ENCODE measurements at places on chromosomes 7 and 10.

- peak; percentile 78 for DNase-seq
These were observed 72.4 kb downstream of the ABCC2 start for GRCh38 chr10:99854860-99855259.

DNA sequence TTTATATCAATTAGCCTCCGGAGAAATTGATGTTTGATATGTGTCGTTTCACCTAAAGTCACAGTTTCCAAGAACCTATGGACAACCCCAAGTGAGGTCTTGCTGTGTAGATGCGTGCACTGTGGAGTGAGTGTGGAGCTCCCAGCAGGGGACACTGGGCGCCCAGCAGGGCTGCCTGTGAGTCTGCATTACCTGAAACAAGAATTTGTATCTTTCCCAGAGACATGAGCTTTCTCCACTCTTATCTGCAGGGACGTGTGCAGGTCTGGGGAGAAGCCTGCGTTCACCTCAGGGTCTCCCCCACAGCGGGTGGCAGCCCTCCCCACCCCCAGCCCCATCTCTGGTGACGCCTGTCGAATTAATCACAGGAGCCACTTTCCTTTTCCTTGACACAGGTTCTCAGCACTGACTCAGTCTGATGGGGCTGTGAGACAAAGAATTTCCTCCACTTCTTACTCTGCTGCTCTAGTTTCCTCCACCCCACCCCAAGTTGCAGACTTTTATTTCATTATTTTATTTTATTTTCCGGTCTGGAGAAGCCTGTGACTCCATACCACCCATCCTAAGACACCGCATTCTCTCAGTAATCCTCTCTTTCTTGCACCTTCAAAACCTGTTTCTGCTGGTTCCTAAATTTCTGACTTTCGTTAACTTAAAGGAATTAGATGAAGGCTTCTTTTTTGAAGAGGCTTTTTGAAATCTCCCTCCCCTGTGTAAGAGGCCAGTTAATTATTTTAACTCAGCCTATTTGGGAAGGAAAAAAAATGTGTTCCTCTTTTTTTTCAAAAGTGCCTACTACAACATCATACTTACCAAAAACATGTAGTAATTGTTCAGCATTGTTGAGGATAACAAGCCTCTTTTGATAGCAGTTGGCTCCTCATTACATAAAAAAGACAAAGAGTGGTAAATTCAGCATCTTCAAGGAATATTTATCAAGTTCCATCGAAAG lies 17.0 kb upstream of the INSIG1 start:
- DNase-seq, result no peak

- no peak for DNase-seq
These were observed 27.5 kb downstream of the STRA8 start for GRCh38 chr7:135260930-135261721.

GRCh38 chr7:3438352-3438751 lies 137.3 kb downstream of the SDK1 start:
- peak; percentile 4 for DNase-seq

GRCh38 chr10:95475827-95476468 lies 85.2 kb downstream of the SORBS1 start:
- no peak for DNase-seq

DNA sequence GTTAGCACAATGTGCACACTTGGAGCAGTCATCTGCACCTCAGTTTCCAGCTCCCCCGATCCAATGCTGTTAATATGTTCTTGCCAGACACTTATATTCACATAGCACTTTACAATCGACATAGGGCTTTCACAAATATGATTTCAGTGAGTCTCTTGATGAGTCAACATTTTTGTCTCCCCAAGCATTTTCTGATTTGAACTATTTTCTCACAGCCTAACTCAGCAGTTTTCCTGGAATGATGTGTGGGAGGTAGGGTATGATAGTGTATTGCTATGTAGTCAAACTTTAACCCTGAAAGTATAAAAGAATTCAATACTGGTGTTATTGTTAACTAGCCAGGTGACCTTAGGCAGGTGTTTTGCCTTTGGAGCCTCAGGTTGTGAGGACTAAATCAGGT lies 82.5 kb upstream of the LRGUK start:
- DNase-seq, result no peak

- DNase-seq, result peak; percentile 45
These were observed 147.2 kb downstream of the MYOF start for GRCh38 chr10:93334901-93335327.

DNA sequence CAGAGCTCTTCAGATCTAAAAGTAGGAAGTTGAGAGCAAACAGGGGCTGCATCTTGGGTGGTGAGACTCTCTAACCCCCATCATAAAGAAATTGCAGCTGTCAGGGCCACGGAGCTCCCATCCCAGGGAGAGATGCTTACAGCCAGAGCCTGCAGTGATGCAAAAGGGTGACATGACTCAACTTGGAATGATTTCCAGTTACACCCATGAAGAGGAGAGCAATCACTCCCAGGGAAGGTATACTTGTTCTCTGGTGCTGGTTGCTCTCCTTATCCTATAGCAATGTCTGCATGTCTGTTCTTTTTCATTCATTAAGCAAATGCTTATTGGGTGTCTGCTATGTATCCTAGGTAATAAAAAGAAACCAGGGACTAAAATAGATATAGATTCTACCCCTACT lies 228.0 kb downstream of the RAB11FIP2 start:
- DNase-seq, result no peak

- peak; percentile 24 for DNase-seq
These were observed 64.3 kb downstream of the MGMT start for GRCh38 chr10:129531195-129531968.

DNA sequence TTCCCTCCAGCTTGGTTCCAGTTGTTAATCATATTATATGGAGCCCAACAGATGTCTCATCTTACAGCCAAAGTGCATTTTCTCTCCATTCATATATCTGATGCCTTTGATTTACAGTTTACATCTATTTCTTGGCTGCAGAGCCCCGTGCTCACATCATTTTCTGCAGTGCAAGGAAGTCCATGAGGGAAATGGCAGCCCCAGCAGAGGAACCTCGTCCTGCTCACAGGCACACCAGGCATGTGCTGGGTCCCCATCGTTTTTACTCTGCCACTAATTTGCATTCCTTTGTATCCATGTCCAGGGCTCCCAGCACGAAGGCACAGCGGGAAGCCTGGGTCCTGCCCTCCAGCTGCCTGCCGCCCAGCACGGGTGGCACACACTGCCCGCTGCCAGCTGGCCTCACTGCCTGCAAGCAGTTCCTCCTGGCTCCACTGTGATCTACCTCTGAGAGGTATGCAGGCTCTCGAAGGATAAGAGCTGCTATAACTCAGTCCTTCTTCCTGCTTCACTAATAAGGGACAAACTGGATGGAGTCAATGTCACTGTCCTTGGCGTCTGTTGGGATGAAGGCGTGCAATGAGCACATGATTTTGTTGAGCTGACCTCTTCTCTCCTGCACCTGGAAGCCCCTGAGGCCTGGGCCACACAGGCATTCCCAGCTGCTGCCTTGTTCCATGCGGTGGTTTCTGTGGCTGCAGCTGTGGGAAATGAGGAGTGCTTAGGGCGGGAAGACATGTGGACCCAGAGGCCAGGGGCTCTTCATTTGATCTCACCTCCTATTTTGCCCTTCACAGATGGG lies 583.6 kb upstream of the MGMT start:
- DNase-seq, result no peak

DNA sequence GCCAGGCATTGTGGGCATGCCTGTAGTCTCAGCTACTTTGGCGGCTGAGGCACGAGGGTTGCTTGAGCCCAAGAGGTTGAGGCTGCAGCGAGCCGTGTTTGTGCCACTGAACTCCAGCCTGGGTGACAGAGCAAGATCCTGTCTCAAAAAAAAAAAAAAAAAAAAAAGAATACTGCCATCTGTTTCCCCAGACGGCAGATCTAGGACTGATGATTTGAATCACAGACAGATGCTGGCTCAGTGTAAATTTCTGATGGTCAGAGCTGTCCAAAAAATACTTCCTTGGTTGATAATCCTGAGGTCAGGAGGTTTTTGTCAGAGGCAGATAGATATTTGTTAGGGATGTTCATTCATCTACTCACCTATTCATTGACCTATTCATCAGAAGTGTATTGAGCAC lies 130.7 kb downstream of the REEP3 start:
- DNase-seq, result no peak

GRCh38 chr10:91340613-91341362 lies 69.4 kb upstream of the HECTD2 start:
- peak; percentile 80 for DNase-seq

- no peak for DNase-seq
These were observed 45.4 kb upstream of the GDF10 start for GRCh38 chr10:47254611-47255010.

DNA sequence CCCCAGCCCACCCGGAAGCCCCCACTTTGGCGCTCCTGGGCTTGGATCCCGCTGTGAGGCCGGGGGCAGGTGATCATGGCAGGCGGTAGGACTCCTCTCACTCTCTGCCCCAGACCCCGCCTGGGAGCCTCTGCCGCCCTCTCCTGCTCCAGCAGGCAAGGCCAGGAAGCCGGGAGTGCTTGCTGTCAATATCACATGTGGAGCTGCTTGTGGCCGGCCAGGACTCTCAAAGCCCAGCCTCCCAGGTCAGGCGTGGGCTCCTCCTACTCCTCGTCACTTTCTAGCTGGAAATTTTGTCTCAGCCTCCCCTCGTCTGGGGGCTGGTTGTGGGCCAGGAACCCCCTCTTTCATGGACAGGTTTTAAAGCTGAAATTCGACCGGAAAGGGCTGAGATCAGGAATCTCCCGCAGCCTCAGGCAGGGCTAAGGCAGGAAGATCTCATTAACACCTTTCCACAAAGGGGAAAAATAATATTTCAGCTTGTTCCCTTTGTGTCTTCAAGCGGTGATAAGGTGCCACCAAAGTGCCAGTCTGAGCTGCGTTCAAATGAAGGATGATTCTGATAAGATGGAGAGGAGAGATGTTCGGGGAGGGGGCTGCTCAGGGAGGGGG lies 273.6 kb upstream of the PODXL start:
- DNase-seq, result no peak
